ENCODE measurements at places on chromosomes 11 and 22.

GRCh38 chr22:17633217-17633997, 4.9 kb upstream of the ATP6V1E1 start:
- DNase-seq: no peak

DNA sequence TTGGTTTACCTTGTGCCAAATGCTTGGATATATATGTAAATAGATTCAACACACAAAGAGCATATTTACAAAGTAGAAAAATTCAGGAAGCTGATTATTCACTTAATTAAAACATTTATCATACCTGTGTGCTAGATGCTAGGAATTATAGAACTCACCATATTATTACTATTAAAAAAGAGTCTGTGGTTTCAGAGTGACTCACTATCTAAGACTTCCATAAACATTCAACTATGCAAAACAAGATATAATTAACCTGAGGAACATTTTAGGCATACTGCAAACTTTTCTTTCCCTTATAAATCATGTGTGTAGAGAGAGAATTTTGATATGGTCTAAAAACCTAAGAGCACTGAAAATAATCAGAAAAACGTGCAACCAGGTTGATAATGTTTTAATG, 27.3 kb downstream of the CTSC start:
- DNase-seq: no peak

GRCh38 chr11:39732001-39732400, 1727.5 kb downstream of the LRRC4C start:
- DNase-seq: no peak

DNA sequence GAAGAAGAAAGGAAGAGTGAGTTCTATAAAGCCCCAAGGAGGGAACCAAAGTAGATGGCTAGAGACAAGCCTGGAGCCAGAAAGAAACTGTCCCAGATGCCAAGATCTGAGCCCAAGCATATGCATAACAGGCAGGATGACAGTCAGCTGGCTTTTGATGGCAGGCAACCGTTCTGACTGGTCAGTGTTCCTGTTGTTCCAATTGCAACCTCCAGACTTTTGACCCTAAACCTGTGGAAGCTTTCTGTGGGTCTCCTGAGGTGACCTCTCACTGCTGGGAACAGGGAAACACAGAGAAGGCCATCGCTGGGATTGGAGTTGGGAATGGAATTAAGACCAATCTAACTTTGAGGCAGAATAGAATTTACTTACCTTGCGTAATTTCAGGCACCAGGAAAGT, 21.6 kb upstream of the NNMT start:
- no peak for DNase-seq

DNA sequence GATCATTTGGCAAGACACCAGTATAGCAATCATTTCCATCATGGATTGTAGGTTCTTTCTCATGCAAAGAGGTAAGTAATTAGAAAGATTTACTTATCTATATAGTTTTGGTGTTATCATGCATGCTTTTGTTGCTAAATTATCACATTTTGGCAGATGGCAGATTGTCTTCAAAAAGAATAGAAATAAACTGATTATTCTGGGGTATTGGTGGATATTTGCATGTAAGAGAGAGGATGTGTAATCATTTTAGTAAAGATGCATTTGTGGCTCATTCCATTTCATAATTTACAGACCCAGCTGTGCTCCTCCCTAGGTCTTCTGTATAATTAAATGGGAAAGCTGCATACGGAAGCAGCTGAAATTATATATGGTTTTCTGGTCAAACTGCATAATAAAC, 875.7 kb upstream of the ANO3 start:
- no peak for DNase-seq

- no peak for DNase-seq
These were observed 3.4 kb downstream of the P2RY2 start for GRCh38 chr11:73221451-73221850.

DNA sequence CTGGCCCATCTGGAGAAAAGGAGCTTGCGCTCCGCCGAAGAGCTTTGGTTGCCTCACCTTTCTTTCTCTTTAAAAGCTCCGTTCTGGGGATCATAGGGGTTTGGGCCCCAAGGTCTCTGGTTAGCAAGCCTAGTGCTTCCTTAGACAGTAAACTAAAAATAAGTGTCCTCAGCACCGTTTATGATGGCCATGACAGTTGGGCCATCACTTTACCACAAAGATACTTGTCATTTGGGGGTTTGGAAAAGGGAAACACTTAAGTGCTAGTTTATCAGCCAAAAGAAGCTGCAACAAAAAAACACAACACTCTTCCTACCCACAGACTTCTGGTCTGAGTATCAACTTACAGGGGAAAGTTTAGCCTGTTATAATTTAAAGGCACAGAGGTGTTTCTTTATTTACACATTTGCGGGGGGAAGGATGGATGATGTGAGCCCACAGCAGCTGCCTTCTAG, 88.4 kb upstream of the CD44 start:
- DNase-seq: no peak
